ENCODE measurements at places on chromosomes 13 and 19.
A peak's percentile ranks its signal among the peaks of the same experiment; 100 is the strongest.

DNA sequence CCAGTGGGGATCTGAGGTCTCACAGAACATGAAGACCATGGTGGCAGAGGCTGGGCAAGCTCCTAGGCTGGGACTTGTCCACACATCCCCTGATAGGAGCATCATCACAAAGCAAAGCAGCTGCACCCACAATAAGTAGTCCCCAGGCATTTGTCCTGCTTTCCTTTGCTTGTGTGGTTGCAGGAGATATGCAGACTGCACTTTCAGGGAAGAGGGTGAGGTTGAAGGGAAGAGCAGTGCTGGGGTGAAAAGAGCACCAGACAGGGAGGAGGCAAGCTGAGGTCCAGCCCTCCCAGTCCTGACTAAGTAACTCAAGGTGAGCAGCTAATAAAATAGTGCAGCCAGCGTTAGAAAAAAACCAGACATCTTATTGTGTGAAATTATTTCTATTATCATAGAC, 383.6 kb downstream of the UQCRFS1 start:
- no peak for DNase-seq

GRCh38 chr19:4728871-4729270, 5.2 kb upstream of the DPP9 start:
- no peak for DNase-seq

DNA sequence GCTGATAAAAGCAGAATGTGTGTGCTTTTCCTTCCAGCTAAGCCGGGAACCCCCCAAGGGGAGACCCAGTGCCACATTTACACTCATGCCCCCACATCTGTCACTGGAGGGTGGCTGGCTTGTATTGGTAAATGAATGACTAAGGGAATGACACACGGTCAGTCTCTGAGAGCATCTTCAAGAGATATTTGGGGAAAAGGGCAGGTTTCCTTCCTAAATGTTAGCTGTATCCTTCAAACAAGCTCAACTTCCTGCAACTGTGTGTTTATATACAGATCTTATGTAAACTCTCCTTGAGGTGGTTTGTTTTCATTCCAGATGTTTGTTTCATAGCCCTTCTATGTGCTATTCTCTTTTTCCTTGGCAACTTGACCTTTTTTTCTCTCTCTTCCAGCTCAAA, 192.6 kb downstream of the COL4A1 start:
- no peak for DNase-seq

- DNase-seq = no peak
Measured at GRCh38 chr19:4654437-4655361, 15.4 kb downstream of the TNFAIP8L1 start.

DNA sequence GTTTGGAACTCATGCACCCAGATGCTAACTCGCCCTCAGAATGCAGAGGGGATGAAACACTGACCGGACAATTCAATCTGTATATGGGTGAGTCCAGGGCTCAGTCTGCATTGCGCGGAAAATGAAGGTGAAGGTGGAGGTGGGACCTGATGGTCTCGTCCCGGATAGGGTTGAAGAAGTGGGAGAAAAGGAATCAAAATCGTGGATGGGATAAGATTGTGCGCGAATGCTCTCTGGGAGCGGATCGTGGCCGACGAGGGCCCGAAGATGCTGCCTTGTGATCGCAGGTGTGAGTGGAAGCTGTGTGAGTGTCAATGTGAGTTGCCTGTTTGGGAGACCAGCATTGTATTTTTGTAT, 594 bp upstream of the ZNF850 start:
- DNase-seq = no peak

DNA sequence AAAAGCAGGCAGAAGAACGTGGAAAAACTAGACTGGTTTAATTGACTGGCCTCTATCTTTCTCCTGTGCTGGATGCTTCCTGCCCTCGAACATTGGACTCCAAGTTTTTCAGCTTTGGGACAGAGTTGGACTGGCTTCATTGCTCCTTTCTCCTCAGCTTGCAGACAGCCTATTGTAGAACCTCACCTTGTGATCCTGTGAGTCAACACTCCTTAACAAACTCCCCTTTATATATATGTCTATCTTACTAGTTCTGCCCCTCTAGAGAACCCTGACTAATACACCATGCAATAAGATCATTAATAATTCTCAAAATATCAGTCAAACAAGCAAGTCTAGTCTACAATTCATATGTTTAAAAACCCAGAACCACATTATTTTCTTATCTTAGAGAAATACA, 662.4 kb downstream of the TBC1D4 start:
- no peak for DNase-seq

DNA sequence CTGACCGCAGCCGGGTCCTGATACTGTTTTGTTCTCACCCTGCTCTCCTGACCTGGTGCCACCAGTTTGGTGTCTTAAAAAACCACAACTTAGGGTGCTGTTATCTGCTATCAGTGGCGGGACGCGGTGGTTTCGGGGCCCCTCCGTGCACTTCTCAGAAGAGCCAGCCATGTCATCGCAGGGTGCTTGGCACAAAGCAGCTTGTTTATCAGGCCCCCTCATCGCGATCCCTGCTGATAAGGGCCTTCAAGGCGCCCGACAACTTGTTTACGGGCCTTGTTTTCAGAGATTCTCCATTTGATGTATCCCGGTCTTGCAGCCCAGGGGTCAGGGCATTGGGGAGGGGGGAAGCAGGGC, 58.1 kb upstream of the KLF2 start:
- no peak for DNase-seq

DNA sequence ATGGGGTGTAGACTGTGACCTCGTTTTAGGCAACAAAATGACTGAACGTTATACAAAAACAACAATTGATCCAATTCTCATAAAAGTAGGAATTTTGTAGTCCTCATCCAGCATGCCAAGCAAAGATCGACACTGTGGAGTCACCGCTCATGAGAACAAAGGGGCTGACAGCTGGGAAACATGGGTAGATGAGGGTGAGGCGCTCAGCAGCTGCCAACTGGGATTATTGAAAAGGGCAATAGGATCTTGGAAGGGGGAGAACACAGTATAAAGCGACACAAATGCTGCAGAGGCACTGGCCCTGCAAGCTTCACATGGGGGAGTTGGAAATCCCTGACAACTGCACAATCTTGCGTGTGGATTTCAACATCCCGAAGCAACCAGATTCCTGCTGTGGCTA, 5.4 kb upstream of the ZNF765 start:
- no peak for DNase-seq

- no peak for DNase-seq
Measured at GRCh38 chr13:45231305-45231704, 30.5 kb upstream of the KCTD4 start.

- no peak for DNase-seq
Measured at GRCh38 chr19:19747357-19748220, 14.7 kb upstream of the ZNF14 start.

GRCh38 chr19:33063356-33063752, 1.3 kb downstream of the RHPN2 start:
- DNase-seq = peak; percentile 29

DNA sequence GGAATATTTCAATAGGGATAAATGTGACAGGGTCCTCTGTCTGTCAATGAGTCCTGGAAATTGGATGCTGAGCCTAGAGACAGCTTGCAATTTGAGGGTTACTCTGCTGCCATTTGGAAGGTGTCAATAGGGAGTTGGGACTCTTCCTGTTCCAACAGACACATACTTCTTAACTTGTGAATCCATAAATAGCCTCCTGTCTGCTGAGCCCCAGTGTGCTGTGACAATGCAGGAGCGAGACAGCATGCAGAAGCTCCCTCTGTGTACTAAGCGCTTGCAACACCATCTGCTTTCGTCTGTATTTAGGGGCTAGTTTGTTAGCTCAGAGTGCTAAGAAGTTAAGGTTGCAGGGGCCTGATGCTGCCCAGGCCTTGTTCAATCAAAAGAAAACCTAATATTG, 58.5 kb upstream of the GPR12 start:
- no peak for DNase-seq

GRCh38 chr19:8069096-8069973, 16.8 kb downstream of the CCL25 start:
- no peak for DNase-seq

DNA sequence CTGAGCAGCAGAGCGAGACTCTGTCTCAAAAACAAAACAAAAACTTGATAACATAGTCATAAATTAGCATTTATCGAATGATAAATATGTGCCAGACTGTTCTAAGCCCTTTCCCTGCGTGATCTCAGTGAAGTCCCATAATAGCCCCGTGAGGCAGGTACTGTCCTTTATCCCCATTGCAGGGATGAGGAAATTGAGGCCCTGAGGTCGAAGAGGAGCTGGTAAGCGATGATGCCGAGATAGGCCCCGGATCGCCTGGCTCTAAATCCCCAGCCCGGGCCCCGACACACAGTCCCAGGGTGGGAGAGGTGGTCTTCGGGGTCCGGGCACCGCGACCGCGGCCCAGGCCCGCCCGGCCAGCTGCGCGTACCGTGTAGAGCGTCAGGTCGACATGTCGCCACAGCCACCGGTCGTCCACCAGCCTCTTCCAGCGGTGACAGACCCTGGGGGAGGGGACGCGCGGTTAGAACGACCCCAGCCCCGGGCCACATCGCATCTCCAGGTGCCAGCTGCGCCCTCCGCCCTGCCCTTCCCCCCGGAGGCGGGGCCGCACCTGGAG, 625 bp downstream of the FBXL12 start:
- no peak for DNase-seq

DNA sequence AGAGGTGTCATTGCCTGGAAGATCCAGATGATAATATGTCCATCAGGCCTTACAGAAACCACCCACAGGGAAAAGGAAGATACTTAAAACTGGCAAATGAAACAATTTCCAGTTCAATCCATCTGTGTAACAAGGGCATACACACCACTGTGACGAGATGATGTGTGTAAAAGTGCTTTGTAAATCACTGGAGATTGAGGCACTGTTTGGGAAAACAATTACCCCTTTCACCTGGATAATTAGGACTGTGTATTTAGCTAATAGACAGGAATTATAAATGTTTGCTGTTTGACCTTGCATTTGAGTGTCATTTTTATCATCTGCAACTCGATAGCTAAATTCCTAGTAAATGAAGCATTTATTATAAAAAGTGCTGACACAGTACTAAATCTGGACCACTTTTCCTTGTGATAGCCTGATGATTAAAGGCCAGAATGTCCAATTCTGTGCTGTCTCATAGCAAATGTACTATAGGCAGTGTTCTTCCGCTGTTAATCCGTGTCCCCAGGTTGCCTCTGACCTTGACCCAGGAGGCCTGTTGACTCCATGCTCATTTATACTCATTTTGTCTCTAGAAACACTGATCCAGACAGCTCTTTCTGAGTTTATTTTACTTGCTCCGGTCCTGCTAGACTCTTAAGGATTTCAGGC, 105.8 kb downstream of the LACC1 start:
- no peak for DNase-seq

GRCh38 chr13:97505017-97505416, 71.0 kb downstream of the RAP2A start:
- no peak for DNase-seq

DNA sequence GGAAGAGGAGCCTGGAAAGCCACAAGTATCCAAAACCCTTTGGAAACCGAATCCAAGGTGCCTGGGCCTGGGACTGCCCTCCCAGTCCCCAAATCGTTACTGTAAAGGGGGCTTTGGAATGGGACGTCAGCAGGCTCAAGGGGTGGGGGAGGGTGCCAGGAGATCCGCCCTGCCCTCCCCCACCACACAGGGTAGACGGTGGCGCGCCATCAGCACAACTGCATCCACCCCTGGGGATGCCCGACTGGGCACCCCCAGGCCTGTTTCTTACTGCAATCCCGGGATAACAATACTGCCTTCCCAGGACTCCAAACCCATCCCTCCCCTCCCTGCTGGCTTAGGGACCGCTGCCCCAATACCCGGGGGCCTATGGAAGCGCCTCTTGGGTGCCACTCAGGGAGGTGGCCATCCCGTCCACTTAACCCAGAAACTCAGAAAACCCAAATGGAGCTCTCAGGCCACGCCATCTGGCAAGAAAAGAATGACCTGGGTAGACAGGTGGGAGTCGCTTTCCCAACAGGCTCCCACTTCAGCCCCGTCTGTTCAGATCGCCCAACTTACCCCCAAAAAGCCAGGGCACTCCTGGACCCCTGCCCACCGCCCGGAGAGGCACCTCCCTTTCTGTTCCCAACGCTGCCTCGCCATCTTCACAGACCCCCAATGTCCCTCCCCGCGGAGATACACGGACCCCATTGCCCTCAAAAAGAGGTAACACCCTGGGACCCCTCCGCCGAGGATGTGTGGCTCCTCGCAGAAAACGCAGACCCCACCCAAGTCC, 2.4 kb downstream of the KLF16 start:
- no peak for DNase-seq

DNA sequence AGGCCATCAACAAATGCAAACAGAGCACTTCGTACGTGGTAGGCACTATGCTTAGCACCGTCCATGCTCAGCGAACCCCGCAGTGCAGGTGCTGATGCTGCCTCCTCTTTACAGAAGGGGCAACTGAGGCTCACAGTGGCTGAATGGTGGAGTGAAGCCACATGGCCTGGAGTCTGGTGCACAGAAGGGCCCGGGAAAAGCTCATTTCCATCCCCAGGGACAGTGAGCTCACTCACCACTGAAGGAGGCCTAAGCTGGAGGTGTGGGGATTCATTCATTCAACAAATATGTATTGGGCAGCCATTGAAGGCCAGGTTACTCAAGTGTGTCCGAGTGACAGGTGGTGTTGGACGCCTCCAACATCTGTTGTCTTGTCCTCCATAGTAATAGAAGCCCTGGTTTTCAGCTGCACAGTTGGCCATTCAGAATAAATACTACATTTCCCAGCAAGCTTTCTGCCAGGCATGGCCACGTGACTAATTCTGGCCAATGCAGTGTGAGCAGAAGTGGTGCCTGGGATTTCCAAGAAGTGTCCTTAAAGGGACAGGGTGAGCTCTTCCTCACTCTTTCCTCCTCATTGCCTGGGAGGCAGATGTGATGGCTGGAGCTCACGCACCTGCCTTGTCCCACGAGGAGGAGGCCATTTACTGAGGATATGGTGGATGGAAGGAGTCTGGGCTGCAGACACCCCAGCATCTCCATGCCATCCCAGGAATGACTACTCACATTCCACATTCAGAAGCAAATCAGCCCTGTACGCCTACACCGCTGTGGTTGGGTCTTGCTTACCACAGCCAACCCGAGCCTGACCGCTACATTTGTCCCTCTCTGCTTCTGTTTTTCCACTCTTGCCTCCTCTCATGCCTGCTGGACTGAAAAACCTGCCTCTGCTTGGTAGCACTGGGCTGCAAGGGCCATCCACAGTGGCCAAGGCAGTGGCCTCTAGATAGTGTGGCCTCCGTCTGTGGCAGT, 2.3 kb upstream of the ZNRF4 start:
- DNase-seq = peak; percentile 37

DNA sequence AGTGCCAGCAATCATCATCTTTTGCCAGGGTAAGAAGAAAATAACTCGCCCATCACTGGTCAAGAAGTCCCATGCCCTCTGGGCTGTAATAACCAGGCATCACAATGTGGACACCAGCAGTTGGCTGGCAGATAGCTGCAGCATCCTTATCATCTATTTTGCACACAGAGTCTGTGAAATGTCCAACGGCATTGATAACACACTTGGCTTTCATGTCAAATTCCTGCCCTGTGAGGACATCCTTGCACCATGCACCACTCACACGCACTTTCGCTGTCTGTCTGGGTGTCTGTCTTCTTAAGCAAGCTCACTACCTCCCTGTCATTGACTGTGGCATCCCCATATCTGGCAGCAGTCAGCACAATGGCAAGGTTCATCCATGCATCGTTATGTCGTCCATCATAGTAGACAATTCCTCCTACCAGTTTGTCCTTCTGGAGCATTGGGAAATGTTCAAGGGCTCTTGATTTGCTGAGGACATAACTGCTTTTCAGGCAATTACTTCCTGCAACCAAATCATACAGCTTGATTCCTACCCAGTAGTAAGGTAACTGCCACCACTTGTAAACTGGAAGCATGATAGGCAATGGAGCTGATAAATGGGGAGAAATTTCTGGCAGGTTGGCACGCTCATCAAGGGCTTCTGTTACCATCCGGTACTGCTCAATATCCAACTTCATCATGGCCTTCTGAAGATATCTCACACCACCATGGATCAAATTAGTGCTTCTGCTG, 6.8 kb upstream of the ZSCAN5A start:
- DNase-seq = no peak

All from BE2C (cell line).